ENCODE measurements at places on chromosomes 13 and 19. TPM values are rescaled to one million over a fixed set of nuclear protein-coding genes. Genes with fewer than 3 reads are reported as not detected.

GRCh38 chr19:5899728-5900526, 3.7 kb downstream of the NDUFA11 start:
- DNase-seq: no peak

DNA sequence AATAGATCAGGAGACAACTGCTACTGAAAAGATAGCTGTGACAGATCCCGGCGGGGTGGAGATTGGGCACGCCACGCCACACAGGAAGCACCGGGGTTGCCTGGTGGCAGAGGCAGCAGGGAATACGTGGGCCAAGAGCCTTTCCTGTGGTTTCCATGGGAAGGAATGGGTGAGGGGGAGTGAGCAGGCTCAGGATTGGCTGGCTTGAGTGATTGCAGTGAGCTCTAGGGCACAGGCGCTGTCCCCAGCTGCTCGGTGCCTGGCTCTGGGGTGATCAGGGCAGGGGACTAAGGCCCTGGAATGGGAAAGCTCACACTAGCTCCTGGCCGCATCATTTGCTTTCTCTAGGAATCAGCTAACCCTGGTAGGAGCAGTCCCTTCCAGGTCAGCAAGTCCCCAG, 166.1 kb downstream of the USP12 start:
- DNase-seq: no peak

GRCh38 chr19:8088752-8089663, 36.4 kb downstream of the CCL25 start:
- no peak for DNase-seq

DNA sequence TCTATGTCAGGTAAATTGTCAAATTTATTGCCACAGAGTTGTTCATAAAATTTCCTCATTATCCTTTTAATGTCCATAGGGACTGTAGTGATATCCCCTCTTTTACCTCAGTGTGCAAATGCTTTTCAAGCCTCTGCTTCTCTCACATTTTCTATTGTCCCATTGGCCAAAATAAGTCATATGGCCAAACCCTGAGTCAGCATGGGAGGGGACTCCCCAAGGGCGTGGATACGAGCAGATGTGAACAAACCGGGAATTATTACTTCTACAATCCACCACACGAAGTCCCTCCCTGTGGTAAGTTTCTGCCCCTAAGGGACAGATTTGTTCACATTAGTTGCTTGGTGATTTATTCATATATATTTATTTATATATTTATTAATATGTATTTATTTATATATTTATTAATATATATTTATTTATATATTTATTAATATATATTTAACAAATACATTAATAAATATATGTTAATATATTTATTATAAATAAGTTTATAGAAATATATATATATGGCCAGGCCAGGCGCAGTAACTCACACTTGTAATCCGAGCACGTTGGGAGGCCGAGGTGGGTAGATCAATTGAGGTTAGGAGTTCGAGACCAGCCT, 20.1 kb upstream of the CAMSAP3 start:
- no peak for DNase-seq

- DNase-seq: no peak
Measured at GRCh38 chr13:113959198-113959597, 14.7 kb downstream of the C13orf46 start.

DNA sequence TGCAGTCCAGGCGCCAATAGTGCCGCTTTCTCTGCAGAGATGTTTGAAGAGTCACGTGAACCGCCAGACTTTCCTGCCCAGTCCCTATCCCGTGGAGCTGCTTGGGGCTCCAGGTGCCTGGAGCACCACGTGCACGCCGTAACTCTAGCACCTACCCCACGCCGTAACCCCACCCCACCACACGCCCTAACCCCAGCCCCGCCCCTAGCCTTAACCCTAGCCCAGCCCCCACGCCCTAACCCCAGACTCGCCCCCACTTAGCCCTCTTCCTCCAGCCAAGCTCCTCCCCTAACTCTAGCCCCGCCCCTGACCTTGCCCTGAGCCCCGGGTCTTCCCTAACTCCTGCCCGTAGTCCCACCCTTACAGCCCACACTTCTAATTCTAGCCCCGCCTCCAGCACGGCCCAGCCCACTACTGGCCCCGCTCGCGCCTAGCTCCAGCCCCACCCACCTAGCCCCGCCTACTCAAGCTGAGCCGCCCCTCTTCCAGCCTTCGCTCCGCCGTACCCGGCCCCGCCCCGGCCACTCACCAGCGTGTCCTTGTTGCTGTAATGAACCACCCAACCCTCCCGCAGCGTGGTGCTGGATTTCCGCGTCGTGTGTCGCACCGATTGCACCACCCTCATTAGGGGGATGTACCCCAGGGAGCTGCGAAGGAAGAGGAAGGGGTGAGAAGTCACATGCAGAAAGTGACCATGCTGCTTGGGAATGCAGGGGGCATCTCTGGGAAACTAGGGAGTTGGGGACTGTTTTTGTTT, 19.5 kb downstream of the PRKD2 start:
- no peak for DNase-seq

GRCh38 chr13:59689057-59689456, 474.7 kb downstream of the DIAPH3 start:
- no peak for DNase-seq

DNA sequence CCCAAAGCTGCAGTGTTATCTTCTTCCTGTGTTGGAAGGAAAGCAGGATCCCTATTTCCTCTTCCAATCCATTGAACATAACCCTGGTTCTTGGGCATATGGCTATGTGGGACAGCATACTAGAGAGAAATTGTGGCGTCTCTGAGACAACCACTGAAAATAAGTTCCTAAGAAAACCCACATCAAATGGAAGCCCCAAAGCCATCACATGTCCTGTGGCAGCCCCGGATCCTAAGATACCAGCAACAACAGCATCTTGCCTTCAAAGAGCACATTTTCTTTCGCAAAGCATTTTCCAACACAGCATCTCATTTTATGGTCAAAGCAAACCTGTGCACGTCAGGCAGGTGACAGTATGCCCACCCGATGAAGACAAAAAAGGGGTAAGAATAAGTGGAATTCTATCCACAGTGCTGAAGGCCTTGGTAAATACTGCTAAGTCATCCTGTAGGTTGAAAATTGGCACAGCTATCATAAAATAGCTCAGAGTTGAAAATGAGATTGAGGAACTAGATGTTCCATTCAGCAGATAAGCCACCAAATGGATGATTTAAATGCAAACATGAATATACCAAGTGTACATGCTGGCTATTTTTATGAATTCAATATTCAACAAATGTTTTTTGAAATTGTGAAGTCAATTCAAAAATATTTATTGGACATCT, 232.2 kb downstream of the DLEU7 start:
- no peak for DNase-seq

- DNase-seq: no peak
Measured at GRCh38 chr19:39111593-39112199, 13.9 kb upstream of the PAK4 start.

DNA sequence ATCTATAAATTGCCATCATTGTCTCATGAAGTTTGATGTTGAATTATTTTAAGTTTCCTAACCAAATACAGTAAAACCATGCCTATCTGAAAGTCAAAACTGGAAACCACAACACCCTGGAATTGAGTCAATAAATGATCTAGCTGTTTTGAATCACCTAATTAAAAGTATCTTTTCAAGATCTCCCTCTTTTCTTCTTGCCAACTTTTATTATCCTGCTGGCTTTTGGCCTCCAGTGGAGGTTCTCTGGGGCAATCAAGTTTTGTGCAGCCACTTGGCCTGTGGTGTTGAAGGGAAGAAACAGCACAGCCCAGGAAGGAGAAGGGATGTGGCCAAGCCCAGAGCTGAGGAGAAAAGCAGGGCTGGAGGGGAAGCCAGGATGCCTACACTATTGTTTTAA, 255.4 kb downstream of the COG6 start:
- DNase-seq: no peak

- no peak for DNase-seq
Measured at GRCh38 chr13:73924607-73925006, 209.6 kb downstream of the KLF12 start.

The ZNF560 gene
- not detected for total RNA-seq

The LHFPL6 gene
- total RNA-seq: 25.7 TPM

The CDX2 gene
- 5.1 TPM for total RNA-seq
